ENCODE measurements at places on chromosomes 11 and 22. TPM values are rescaled to one million over a fixed set of nuclear protein-coding genes. Genes with fewer than 3 reads are reported as not detected.

Gene RFPL3
- not detected for total RNA-seq

Gene OAF
- total RNA-seq: 29.0 TPM

Gene PKDREJ
- total RNA-seq: not detected

Gene HMOX1
- total RNA-seq: 24.2 TPM

Gene CD3G
- not detected for total RNA-seq
